ENCODE measurements at places on chromosomes 6 and 20. TPM values are rescaled to one million over a fixed set of nuclear protein-coding genes. Genes with fewer than 3 reads are reported as not detected.

DNA sequence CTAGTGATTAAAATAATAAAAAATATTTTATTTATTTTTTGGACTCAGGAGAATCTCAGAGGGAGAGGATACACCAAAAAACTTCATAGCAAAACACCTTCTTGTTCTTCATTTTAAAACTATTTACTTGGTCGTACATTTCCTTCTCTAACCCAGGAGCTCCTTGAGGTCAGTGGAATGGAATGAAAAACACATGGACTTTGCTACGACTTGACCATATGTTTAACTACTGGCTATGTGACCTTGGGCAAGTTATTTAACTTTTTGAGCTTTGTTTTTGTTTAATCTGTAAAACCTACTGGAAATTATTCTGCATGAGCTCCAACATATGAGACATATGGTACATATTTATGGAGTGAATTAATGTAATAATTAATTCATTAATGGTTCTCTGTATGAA lies 1005.5 kb upstream of the CITED2 start:
- no peak for DNase-seq

- no peak for DNase-seq
Measured at GRCh38 chr20:10883166-10883565, 209.4 kb upstream of the JAG1 start.

DNA sequence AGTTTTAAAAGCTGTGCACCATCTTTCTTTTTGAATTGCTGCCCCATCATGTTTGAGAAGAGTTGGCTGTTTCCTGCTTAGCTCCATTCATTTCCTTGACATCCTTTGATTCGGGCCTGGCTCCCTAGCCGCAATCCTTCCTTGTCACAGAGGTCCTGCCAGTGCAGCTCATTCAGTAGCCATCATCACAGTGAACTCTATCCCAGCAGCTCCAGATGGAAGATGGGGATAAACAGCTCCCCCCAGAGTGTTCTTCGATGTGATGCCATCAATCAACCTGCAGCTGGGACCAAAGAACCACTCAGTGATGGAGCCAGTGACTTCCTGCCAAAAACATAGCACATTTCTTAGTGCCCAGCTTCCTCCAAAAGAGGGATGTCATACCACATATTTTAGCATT lies 158.8 kb downstream of the FRK start:
- DNase-seq: no peak

DNA sequence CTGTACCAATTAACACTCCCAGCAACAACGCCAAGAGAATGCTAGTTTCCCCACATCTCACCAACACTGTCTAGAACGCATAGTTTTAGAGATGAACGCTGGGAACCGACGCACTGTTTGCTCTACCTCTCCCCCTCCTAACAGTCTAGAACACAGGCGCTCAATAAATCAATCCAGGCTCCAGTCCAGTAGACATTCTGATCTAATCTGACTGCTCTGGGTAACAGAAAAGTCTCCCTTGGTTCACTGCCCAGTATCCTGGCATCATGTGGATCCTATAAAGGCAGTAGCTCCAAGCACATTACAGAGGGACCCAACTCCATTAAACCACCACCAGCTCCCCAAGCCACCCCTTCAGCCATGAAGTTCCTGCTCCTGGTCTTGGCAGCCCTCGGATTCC lies at the start of gene DEFB132:
Gene DEFB132, plus strand, starts transcription at position 306 of the 400 bp plus-strand sequence. Its CDS starts 55 bp downstream, at position 361.
- no peak for DNase-seq

DNA sequence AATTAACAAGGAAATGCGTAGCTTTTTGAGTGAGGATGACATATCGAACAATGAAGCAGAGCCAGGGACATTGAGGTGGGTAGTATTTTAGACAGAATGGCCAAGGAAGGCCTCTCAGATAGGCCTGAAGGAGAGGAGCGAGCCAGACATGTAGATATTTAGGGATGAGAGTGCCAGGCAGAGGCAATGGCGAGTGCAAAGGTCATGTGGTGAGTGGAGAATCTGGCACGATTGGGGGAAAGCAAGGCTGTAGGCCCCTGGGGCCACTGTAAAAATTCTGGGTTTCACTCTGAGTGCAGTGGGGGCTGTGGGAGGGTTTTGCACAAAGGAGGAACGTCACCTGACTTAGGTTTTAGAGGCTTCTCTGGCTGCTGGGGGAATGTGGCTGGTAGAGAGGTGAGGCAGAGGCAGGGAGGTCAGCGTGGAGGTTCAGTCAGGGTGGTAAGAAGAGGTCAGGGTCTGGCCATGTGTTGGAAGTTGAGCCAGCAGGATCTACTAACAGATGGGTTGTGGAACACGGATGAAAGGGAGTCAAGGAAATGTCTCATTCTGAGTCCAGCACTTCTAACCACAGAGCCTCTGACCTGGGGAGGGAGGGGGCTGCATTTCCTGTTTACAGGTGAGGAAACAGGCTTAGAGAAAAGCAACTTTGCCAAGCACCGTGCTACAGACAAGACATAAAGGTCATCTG lies 11.3 kb downstream of the SIRPA start:
- DNase-seq: no peak

- no peak for DNase-seq
Measured at GRCh38 chr6:83047065-83047754, 18.4 kb downstream of the UBE3D start.

DNA sequence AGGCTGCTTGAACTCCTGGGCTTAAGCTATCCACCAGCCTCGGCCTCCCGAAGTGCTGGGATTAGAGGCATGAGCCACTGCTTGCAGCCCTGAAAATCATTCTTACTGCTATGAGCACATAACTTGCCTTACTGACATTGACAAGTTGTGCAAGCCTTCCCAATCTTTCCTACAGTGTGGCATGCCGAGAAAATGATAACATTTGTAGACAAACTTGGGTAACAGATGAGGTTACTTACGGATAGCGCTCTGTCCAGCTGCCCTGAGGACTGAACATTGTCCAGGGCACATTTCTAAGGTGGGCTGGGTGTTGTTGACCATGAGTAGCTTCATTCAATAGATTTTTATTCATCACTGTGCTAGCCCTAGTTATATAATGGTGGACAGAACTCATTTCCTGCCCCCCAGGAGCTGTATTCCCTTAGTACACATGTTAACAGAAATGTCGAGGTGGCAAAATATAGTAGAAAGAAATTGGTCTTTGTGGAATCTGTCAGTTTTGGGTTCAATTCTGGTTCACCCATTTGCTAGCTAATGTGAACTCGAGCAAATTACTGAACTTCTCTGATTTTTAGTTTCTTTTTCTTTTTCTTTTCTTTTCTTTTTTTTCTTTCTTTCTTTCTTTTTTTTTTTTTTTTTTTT lies 118.4 kb upstream of the AKIRIN2 start:
- DNase-seq: no peak

The NT5E gene
- 5.3 TPM for polyA plus RNA-seq

The CFB gene
- polyA plus RNA-seq: 1.8 TPM

The CST4 gene
- not detected for polyA plus RNA-seq

The C4B gene
- polyA plus RNA-seq: 0.59 TPM

All from naive thymus-derived CD4-positive, alpha-beta T cell (primary cell).